ENCODE measurements at places on chromosomes 3 and 15.

DNA sequence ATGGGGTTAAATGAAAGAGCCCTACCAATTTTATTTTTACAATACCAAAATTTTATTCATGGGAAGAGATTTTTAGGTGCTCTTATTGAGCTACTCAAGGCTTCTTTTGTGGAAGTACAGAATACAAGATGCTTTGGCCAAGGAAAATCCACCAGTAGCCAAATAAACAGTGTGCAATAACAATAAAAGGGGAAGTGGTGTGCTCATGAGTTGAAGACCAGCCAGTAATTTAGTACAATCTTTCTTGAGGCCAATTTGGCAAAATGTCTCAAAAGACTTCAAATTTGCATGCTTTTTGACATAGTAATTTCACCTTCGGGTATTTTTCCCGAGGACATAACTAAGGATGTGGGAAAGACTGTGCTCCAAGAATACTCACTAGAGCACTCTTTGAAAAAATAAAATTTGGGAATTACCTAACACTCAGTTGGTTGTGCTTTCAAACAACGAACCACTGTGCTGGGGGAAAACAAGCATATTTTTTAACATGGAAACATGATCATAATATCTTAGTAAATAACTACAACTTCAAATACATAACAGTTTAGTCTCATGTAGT lies 294.0 kb downstream of the DIPK2A start:
- DNase-seq, result no peak

DNA sequence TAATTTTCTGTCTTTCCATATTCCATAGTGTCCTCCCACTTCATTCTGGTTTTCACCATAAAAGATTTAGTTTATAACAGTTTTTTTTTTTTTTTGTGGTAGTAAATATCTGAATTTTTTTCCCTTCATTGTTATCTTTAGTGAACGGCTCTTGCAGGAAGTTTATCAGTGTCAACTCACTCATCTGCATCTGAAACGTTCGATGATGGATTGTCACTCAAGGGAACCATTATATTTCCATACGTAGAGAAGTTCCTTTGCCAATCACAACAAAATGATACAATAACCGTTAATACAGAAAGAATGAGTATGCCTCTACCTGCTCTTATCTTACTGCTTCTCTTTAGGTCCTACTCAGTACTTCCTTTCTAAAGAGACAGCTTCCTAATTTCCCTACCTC lies 651.2 kb upstream of the KCNMB2 start:
- no peak for DNase-seq

DNA sequence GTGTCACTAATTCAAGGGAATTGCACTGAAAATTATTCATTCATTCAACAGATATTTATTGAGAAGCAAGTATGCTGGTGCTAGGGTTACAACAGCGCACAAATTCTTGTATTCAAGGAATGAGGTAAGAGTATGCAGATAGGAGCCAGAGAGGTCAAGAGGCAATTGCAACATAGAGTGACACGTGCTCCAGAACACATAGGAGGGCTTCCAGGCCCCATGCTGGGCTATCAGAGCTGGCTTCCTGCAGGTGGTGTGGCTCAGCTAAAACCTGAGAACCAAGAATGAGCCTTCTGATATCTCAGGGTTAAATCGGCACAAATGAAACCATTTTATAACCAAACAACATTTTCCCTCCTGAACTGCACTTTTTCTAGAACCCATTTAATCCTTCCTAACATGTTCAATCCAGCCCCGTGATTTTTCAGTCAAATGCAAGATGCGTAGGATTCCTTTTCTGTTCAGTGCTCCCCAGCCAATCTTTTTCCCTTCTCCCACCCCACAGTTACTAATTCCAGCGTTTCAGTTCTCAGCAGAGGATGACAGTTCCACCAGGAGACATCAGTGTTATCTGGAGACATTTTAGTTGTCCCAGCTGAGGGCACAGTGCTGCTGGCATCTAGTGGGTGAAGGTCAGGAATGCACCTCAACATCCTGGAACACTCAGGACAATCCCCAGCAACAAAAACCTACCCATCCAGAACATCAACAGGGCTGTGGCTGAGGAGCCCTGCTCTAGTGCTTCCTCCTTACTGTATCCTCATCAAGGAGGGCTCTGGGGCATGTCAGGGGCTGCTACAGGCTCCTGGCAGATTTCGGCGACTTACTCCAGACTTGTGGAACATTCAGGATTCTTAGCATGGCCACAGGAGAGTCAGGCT lies 13.1 kb downstream of the CCR5AS start:
- no peak for DNase-seq

DNA sequence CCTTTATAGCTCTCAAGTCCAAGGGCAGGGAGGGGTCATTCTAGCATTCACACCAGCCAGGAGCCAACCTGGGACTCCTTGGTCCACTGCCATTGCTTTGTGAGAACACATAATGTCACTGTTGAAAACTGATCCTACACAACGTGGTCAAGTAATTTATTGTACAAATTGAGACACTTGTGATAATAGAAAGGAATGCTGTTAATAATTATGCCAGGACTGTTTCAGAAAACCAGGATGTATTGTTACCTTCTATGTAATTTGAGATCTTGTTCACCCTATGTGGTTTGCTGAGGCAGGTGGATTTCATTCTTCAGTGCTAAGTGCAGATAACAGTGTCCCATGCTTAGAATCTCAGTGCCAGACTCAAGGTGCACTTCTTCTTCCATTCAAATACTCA lies 33.3 kb downstream of the TMCO5A start:
- DNase-seq, result no peak

DNA sequence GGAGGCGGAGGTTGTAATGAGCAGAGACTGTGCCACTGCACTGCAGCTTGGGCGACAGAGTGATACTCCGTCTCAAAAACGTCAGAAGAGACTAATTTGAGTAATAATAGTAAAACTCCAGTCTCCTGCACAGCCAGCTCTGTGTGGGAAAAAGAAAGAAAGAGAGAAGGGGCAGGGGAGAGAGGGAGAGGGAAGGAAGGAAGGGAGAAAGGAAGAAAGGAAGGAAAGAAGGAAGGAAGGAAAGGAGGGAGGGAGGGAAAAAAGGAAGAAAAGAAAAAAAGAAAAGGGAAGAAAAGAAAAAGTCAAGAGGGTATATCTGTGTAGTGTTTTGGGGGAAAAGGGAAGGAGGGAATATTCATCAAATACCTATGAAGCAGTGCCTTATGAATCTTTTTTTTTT lies 23.1 kb upstream of the PDIA3 start:
- DNase-seq, result no peak

- no peak for DNase-seq
These were observed 1.6 kb upstream of the PLCL2 start for GRCh38 chr3:16883057-16883722.

DNA sequence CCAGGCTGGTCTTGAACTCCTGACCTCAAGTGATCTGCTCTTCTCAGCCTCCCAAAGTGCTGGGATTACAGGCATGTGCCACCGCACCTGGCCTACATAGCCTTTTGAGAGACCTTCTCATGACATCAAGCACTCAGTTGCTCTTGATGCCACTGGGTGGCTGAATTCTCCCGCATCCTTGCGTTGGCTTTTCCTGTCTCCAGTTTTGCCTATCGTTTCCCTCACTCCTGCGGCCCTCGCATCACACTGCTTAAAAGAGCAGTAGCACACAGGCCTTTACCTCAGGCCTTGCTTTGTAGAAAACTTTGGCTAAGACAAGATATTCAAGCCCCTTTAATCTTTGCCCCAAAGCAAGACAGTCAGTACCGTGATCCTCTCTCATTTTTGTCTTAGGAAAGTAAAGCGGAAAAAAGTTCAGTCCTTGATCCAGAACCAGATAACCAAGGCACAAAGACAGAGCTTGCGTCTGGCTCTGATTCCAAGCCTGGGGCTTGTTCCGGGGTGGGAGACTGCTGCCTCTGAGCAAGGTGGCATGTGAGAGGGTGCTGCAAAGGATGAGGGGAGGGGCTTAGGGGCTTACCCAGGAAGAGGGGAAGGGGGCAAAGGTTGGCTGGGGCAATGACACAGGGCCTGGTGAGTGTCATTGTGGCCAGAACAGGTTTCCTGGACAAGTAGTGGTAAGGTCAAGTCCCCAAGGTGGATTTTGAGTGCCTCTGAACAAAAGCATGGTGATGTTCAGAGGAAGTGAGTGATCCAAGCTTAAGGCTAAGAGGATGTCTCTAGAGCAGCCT lies 175.0 kb upstream of the TLE3 start:
- DNase-seq, result no peak

GRCh38 chr15:61426466-61426865 lies 197.4 kb upstream of the RORA start:
- no peak for DNase-seq

- no peak for DNase-seq
These were observed 51.5 kb downstream of the MYL3 start for GRCh38 chr3:46811615-46812236.

DNA sequence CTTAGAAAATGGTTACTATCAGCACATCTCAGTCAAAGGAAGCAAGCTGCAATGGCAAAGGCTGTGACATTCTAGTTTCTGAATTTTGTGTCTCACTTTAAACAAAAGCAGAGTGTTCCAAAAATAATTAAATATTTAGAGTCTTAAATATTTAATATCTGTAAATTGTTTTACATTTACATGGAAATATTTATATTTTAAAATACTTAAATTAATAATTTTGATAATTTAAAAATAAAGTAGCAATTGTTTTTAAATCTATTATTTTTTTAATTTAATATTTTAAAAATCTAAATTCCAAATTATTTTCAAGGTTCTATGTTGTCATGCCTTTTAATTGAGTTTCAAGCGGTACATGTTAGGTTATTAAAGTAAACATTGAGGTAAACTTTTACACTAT lies 843.1 kb downstream of the ROBO1 start:
- DNase-seq, result no peak

- no peak for DNase-seq
These were observed 693 bp downstream of the RASGRP1 start for GRCh38 chr15:38563723-38564519.

Measured in DMS 273 treated with DMSO at 0.1 percent for 48 hours (cell line).